Activated T-cell treated with anti-CD3 and anti-CD28 coated beads for 24 hours (primary cell): ENCODE measurements at places on chromosomes 11 and 22.
A peak's percentile ranks its signal among the peaks of the same experiment; 100 is the strongest.

DNA sequence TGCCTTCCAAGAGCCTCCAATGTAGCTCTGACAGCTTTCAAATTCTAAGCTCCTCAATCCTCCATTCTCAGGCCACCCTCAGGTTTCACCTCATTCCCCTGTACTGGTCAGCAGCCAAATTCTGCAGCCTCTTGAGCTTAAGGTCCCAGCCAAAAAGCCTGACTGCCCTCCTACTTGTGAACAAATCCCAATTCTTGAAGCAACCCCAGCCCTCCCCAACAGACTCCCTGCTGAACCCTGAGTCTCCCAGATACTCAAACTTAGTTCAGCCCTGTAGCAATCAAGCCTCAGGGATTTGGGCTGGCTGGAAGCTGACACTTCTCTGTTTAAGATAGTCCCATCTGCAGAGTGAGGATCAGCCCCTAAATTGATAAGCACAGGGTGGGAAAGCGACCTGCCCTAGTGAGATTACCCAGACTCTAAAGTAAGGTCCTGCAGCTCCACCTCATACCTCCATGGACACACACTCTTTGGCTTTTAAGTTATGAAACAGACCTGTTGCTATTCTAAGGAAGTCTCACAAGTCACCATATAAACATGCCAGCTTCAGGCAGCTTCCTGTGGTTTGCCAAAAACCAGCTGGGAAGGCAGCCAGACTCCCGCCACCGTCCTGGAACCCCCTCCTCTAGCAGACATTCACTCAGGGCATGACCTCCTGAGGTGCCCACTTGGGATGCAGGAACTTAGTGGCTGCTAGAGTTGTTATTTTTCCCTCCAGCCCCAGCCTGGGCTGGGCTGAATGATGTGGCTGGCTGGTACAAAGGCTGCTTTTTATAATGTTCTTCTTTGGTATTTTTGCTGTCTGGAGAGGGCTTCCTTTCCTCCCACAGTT lies 82.5 kb upstream of the PICALM start:
- no peak for DNase-seq

GRCh38 chr11:65321828-65322485 lies 7.3 kb downstream of the CDC42EP2 start:
- no peak for DNase-seq

- DNase-seq: no peak
Observed at GRCh38 chr11:73635721-73636120, 10.7 kb upstream of the PLEKHB1 start.

DNA sequence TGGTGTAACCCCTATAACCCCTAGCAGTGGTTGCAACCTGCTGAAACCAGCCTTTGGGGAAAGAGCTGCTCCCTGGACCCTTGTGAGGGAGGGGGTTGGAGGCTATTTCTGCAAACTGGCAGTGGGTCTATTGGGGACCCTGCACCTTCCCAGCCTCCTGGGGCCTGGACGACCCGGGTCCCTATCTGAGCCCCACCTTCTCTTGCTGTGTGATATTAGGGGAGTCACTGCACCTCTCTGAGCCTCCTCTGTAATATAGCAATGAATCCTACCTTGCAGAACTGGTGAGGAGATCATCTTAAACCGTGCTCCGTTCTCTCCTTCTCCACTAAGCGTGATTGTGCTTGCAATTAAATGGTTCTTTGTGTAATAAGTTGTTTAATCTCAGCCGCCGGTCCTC lies 24.0 kb upstream of the MPPED1 start:
- no peak for DNase-seq

GRCh38 chr11:122170815-122171475 lies 54.9 kb upstream of the BLID start:
- no peak for DNase-seq

DNA sequence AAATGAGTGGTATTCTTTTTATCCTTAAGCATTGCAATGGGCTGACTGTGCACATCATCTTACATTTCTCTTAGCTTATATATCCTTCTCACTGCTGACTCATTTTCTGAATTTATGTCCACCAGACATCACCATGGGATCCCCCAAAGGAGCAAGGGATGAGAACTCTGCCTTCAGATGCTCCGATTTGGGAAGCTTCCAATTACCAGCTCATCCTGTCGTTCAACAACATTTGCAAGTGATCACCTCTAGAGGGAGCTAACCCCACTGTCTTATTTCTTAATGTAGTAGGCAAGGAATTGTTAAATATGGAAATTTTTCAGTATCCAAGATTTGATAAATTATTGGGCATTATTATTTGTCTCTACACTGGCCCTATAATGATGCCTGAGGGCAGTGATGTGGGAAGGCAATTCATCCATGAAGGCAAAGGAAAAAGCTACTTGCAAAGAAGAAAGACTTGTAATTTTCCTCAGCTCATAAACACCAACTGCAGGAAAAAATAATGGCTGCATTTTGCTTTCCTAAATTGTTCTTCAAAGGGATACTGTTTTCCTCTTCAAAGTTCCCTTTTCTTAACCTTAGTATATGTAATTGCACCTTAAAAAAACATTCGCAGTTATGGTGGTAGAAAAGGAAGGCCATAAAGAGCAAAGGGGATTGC lies 102.4 kb upstream of the FSHB start:
- DNase-seq: no peak

- DNase-seq: no peak
Observed at GRCh38 chr11:119905162-119905561, 176.2 kb upstream of the NECTIN1 start.

DNA sequence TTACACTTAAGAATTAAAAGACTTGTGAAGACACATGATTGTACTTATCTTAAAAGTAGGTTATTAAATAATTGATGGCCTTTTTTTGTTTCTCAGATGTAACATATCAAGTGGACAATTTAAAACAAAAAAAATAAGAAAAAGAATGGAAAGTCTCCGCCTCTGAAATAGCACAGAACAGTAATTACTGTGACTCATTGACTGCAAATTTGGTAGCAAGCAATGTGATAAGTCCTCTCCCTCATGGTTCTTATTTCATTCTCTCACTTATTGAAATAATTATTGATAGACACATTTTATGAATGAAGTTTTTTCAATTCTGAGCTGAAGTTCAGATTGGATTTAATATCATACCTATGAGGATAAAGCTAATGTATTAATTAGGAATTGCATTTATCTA lies 717.9 kb upstream of the LUZP2 start:
- no peak for DNase-seq

DNA sequence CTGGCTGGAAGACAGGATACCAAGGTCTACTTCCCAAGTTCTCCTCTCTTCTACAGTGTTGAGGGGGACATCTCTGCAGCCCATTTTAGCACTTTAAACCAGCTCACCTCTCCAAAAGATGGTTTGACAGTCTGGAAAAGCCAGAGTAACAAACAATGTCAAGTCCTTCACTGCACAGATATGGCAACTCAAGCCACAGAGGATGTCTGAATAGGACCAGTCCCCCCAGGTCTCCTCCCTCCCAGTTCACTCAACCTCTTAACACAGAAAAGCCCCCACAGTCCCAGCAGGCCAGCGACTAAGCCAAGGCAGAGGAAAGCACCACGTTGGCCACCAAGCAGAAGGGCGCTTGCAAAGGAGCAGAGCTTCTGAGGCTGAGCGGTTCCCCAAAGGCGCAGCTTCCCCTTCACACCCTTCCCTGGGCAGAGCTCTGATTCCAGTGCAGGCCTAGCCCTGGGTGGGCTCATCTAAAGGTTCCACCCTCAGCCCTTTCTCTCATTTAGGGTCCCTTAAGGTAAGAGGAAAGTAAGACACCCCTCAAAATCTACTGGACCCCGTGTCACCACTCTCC lies 62.7 kb downstream of the PAK1 start:
- DNase-seq: peak; percentile 9

DNA sequence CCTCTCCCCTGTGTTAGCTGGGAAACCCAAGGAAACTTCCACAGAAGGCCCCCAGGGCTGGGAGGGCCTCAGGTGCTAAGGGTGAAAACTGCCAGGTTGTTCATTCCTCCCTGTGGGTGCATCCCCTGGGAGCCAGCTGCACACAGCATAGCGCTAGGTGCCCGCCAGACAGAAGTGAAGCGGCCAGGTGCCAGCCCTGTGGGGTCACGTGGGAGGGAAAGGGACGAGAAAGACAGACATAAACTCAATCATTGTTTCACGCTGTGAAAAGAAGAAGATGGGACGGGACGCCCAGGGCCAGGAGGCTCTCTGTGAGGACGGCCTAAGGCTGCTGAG lies 31.6 kb upstream of the HMOX1 start:
- no peak for DNase-seq

DNA sequence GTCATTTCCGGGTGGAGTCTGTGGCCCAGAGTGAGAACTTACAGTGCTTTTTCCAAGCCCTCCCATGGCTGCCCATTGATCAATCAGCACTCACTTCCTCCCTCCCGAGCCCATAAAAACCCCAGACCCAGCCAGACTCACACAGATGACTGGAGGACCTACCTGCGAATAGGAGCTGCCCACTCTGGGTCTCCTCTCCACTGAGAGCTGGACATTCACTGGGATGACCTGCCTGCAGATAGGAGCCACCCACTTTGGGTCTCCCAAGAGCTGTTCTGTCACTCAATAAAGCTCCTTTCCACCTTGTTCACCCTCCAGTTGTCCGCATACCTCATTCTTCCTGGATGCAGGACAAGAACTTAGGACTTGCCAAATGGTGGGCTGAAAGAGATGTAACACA lies 56.0 kb upstream of the B3GNT6 start:
- DNase-seq: no peak

DNA sequence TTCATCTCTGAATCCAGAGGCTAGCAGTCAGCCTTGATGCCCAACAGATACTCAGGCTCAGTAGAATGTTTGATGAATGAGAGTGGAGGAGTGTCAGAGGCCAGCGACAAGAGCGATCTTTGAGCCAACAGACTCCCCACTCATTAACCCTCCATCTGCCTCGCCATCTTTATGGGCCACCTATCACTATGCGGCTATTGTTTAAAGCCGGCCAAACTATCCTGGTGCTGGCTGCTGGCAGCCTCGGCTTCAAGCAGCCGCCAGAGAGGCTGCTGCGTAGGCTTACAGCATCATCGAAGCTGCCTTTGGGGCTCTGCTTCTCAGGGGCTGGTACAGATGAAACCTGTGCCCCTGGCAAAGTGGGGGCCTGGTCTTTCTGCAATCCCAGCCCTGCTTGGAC lies 525.6 kb downstream of the INSC start:
- no peak for DNase-seq

DNA sequence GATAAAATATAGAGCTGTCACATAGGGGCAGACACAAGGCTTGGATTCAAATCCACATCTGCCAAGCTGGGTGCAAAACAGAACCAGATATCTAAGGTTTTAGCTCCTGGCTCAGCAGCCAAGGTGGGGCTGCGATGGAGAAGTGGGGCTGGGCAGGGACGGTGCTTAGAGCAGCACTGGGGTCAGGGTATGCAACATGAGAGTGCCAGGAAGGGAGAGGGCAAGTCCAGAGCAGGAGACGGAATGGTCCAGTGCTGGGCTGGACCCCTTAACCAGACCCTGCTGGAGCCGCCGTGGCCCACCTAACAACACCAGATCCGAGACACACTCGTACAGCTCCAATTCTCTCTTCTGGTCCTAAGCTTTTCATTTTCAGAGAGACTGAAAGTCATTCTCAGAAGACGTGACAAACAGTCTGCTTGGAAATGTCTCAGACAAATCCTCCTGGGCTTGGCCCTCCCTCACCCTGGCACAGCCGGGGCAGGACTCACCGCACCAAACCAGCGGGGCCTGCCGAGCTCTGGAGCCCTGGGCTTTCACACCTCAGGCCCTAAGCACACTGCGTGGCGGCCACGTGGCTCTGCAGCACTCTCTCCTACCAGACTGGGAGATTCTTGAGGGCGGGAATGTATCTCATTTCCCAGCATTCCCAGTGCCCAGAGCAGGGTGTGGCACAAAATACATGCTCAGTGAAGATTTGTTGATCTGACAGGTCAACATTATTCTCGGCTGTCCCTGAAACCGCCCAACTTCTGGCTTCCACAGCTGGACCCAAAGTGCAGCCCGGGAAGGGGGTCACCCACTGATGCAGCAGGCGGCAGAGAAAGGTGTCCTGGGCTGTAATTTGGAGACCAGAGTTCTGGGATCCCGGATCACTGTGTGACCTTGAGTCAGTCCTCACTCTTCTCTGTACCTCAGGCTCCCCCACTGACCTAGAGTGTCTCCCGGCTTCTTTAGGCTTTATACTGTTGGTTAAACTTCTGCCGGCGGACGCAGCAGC lies 11.6 kb downstream of the LRRC32 start:
- DNase-seq: no peak

DNA sequence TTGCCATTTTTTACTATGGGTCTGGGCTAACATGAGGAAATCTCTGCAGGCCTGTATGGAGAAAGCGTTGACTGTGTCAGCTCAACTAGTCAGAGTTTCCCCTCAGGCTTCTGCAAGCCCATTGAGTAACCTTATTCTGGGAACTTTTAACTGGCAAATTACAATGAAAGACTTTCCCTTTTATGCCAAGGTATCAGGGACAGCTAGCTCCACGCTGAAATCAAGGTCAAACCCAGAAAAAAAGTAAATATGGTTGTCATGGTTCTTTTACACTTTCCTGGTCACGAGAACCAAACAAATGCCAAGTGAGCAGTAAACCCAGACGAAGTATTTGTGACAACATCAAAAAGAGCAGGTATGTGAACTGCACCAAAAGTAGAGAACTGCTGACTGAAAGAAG lies 13.8 kb downstream of the OSBP start:
- no peak for DNase-seq

- no peak for DNase-seq
Observed at GRCh38 chr11:28618416-28618815, 510.2 kb downstream of the METTL15 start.

- no peak for DNase-seq
Observed at GRCh38 chr11:133917921-133918607, 38.7 kb downstream of the IGSF9B start.

GRCh38 chr22:23718371-23719165 lies 27.8 kb downstream of the RGL4 start:
- no peak for DNase-seq

DNA sequence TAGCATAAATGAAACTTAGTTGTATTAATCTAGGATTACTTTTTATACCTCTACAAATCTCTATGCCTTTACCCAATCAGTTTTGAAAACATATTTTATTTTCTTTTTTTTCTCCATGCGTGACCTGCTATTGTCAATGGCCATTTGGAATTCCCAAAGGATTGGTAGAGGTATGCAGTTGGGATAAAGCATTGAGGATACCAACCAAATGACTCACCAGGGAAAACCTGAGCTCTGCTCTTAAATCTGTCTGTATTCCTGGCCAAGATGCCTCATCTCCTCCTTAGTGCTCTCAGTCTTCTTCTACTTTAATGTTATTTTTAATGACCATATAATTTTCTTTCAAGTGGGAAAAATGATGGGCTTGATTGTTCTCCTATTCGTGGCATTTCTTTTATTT lies 61.9 kb downstream of the EHF start:
- DNase-seq: no peak

- no peak for DNase-seq
Observed at GRCh38 chr11:79672786-79673185, 232.0 kb upstream of the TENM4 start.

DNA sequence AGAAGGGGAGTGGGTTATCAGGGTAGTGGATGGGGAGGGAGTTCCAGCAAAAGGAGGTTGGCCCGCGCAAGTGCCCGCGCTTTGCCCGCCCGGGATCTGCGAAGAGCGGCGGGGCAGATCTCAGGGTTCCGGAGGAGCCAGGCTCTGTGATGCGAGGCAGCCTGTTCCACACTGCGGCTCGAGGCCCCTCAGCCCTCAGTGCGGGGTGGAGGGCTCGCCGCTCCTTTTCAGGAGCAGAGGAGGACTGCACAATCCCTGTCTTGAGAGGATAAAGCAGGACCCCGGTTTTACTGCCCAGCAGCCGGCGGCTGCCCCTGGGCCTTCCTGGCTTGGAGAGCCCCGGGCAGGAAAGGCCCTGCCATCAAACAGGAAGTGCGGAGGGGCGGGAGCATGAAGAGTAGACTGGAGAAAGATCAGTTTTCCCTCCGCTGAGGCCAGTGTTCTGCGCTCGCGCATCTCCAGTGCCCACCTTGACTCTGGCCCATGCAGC lies 6.2 kb downstream of the SLC6A5 start:
- no peak for DNase-seq

- DNase-seq: no peak
Observed at GRCh38 chr22:38524429-38524828, 18.3 kb upstream of the DDX17 start.
